ENCODE measurements at places on chromosomes 3 and 15. TPM values are rescaled to one million over a fixed set of nuclear protein-coding genes. Genes with fewer than 3 reads are reported as not detected.

The GPD1L gene
- total RNA-seq, result 14.4 TPM

DNA sequence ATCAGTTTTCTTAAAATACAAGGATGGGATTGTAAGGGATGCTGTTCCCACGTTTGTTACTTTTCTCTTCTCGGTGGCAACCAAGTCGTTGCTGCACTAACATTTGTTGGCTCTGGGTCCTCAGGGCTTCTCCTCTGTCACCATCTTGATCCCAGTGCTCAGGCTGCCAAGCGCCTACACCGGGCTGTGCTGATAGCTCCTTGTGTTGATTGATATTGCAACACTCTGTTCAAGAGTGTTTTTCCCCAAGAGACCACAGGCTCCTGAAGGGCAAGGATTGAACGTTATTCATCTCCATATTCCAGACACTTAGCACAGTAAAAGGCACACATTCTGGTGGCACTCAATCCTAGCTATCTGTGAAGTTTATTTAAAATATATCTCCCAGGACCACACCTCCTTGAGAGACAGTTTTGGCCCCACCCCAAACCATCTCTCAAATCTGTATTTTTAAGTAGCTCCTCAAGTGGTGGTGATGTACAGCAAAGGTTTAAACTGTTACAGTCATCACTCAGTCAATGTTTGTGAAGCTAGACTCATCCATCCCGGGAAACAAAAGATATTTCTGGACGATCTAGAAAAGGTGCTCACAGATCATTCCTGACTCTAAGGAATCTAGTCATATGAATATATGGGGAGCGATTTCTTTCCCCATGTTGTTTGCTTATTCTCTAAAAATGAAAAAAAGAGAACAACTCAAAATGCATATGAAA, 38.5 kb upstream of the FOXP1 start:
- DNase-seq, result no peak

- DNase-seq, result no peak
Observed at GRCh38 chr3:126353694-126354321, 3.4 kb downstream of the KLF15 start.

- DNase-seq, result peak; percentile 77
Observed at GRCh38 chr15:38690719-38691332, 126.2 kb upstream of the RASGRP1 start.

GRCh38 chr3:10725067-10725466, 91.0 kb upstream of the SLC6A11 start:
- DNase-seq, result no peak
